ENCODE measurements at places on chromosomes 2 and 18.

DNA sequence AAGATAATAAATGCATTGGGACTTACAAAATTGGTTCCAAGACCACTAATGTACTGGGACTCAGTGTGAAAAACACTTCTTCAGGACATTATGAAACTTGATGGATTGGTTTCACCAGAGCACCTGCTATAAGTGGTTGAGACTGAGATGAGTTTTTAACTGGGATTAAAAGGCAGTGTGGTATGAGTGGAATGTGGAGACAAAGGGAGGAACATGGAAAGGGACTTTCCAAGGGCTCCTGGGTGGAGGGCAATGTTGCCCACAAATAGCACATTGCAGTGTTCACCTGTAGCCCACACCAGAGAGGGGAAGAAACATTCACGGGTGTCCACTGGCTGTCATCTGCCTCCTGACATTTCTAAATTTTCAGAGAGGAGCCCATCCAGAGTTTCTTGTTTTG, 253.3 kb upstream of the TANK start:
- DNase-seq: peak; percentile 13

GRCh38 chr18:48566589-48566988, 27.8 kb downstream of the CTIF start:
- no peak for DNase-seq

DNA sequence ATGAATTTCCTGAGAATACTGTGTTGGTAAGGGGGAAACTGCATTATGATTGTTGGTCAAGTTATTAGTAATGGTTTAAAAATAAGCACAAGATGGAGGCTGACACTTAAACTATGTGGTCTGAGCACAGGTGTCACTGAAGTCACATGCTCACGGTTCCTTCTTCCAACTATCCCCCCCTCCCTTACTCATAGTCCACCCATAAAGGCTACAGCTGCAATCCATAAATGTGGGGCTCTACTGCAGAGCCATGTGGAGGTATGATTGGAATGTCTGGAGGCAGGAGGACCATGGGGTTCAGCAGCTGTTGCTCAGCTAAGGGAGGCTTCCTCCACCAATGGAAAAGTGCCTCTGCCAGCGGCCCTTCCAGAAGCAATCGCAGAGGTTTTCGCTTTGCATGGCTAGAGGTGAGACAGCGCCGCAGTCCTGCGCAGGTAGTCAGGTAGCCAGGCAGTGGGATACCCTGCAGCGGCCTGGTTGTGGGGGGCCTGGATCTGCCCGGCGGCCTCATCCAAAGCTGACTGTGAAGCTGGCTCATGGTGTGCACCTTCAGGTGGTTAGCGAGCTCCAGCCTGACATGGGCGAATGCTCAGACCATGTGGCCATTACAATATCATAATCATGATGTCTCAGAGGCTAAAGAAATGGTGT, 249.6 kb downstream of the DCDC2C start:
- no peak for DNase-seq

DNA sequence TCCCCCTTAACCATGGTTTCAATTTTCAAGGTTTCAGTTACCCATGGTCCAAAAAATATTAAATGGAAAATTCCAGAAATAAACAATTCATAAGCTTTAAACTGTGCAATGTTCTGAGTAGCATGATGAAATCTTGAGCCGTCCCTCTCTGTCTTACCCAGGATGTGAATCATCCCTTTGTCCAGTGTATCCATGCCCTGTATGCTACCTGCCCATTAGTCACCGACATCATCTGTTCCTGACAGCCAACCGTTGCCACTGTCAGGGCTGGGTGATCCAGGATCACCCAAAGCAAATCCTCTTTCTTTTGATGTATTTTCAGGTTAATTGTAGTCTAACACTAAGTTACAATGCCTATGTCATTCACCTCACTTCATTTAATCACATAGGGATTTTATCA, 15.7 kb upstream of the OLA1 start:
- no peak for DNase-seq

DNA sequence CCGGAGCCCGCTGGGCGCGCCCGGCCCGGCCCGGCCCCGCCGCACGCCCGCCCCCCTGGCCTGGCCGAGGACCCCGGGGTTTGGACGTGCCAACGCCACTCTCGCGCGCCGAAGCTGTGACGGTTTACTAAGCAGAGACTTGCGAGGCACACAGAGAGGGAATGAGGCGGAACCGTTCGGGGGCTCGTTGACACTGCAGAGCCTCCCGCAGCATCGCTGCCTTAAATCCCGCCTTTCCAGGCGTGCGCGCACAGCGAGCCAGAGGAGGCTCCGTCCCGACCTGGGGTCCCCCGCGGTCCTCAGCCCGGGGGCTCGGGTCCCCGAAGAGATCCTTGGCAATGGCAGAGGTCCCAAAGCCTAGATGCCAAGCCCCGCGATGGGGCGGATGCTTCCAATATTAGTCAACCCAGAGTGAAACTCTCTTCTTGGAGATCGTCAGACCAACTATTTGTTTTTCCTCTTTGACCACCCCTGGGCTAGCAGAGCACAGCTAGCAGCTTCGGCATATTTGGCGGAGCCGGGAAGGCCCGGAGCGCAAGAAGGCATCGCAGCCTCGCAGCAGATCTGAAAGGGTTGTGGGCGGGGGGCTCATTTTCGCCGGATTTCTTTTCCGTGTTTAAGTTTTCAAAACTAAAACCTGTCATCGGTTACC, at the start of gene ZNF385B:
ZNF385B (minus strand) TSS at position 197 of the 652 bp plus-strand sequence.
- DNase-seq: peak; percentile 46

GRCh38 chr18:51253476-51253875, 56.0 kb upstream of the MEX3C start:
- no peak for DNase-seq

DNA sequence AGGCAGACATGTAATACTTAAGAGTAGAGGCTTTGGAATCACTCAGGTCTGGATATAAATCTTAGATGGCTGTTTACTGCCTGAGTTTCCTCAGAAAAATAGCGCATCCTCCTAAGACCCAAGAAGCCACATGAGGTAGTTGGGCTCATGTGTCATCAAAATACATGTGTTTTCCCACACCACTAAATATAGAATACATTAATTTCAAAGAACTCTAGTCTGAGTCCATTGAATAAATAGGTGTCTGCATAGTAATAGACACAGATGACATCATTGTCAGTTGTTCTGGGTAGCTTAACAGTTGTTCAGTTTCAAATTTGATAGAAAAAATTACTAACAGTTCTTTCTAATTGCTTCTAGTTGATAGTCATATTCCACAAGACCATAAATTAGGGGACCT, 9.6 kb downstream of the PPP1R1C start:
- no peak for DNase-seq

GRCh38 chr2:195967336-195967735, 101.3 kb downstream of the DNAH7 start:
- DNase-seq: no peak

DNA sequence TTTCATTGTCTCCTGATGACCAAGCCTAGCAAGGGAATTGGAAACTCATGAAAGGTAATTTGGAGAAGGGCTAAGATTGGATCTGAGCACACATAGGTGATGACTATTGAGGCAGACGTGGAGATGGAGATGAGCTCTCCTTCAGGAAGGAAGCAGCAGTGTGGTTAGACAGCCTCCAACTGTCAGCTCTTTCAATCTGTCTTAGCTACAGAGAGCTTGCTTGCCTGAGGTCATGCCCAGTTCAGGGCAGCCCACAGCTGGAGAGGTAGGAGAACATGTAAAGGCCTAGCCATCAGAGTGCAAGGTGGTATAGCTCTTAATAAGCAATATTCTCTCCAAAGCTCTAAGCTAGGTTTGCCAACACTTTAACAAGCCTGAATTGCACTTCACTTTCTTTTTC, 79.2 kb downstream of the THSD7B start:
- no peak for DNase-seq

GRCh38 chr2:109066501-109066900, 62.5 kb upstream of the SH3RF3 start:
- no peak for DNase-seq

- peak; percentile 73 for DNase-seq
Observed at GRCh38 chr2:237674731-237675276, 47.4 kb downstream of the LRRFIP1 start.

GRCh38 chr2:47016172-47016913, 100.7 kb upstream of the MCFD2 start:
- DNase-seq: peak; percentile 77

- DNase-seq: peak; percentile 42
Observed at GRCh38 chr2:217749008-217749407, 253.8 kb downstream of the TNS1 start.

DNA sequence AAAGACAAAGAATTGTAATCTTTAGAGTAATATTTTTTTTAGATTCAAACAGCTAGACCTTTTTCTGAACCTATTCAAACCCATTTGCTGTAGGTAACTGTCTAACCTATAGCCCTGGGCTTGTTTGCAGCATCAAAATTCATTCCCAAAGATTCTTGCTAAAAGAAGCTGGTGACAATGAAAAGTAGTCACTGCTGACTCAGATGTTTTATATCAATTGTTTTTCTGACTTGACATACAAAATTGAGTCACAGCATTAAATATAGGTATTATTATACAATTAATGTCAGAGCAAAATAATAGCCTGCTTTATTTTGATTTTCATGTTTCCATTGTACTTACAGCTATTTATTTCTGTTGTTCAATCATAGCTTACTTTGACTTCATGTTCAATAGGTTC, 320.3 kb upstream of the NRP2 start:
- DNase-seq: no peak

DNA sequence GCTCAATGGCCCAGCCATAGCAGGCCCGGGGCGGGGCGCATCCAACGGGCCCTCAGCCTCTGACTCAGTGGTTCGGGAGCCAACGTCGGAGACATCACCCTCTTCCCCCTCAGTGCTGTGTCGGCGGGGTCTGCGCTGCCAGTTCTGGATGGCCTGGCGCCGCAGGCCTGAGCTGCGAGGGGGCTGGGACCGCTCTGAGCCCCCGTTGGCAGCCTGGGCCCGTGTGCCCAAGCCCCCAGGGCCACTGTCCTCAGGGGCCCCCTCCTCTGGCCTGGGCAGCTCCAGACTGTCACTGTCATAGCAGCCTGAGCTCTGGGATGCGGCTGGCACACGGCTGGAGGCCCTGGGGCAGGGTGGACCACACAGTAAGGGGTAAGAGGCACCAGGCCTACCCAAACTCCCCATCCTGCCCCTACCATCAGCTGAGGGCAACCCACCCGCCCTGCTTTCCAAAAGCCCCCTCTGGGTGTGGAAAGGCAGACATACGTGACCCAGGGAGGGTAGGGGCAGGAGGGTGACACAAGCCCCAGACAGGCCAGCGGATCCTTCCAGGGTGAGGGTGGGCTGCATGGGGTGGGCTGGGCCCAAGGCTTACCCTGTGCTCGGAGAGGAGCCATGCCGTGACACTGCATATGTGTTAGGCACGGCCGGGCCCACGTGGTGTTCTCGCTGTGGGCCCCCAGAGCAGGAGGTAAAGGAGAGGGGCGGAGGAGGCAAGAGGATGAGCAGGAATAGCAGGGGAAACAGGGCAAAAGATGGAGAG, 18.8 kb downstream of the FBXO41 start:
- DNase-seq: no peak

GRCh38 chr2:224033601-224034000, 5.5 kb downstream of the SERPINE2 start:
- DNase-seq: no peak

- DNase-seq: peak; percentile 37
Observed at GRCh38 chr2:23545396-23545795, 160.4 kb downstream of the KLHL29 start.

GRCh38 chr2:194672994-194673393, 984.0 kb upstream of the SLC39A10 start:
- no peak for DNase-seq

- no peak for DNase-seq
Observed at GRCh38 chr2:86675511-86676015, 44.5 kb upstream of the RMND5A start.

- no peak for DNase-seq
Observed at GRCh38 chr18:23380817-23381216, 72.3 kb upstream of the RIOK3 start.

DNA sequence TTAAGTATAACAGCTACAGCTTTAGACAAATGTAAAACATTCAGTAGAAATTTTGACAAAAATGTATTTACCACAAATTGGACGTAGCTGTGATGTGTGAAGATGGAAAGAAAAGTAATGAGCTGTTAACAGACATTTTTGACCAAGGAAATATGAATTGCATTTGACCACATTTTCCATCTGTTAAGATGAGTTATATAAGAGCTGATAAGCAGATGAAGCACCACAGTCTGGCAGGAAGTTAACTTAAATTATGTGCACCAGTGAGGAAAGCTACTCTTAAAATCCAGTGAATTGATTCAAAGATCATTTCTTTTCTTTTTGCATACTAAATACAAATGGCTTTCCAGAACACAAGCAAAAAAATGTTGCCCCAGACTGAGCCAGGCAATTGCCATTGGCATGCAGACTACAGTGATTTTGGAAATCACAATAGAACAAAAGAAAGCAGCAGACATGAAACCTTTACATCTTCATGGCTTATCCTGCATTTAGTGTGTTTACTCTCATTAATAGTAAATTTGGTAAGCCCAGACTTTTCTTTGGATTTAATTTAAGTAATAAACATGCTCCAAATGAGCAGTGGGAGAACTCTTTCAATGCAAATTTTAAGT, 493.7 kb downstream of the TMX3 start:
- no peak for DNase-seq

DNA sequence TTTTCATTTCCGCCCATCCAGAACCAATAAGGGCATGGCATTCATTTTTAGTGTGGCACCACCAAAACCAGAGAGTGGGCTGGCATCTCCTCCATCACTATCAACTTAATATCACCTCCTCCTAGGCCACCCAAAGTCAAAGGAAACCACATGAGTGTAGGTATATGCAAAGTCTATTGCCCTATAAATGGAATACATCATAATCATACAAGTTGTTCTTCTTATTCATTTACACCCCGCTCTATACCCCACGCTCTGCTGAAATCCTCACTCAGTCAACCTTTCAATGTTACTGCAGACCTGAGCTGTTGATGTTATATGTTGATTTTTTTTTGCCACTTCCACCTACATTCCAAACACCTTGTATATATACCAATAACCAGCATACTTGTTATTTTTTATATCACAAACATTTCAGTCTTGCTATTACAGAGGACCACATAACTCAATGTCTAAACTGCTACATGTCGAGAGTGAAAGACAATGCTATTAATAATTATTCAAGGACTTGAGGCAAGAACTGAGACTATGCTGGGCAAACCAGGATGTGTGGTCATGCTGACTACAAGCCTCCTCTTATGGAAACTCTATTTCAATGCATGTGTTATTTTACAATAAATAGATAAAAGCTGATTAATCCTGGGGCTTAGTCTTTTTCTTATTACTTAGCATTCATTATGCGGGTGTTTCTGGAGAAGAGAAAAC, 466.5 kb upstream of the ID2 start:
- no peak for DNase-seq

- no peak for DNase-seq
Observed at GRCh38 chr2:145653553-145653952, 1133.6 kb upstream of the ZEB2 start.

DNA sequence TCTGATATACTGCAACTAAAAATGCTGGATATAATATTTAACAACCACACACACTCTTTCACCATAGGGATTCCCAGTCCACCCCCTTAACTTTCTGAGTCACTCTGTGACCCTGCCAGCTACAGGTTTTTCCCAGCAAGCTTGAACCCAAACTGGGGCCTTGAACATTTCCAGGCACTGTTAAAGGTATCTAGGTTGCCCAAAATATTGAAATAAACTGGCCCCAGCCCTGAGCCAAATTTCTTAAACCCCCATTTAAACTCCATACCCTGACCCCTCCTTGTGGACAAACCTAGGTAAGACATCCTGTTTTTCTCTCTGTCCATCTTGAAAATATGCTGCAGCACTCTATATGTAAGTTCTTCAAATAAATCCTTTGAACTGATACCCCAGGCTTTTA, 19.7 kb upstream of the DCTN1 start:
- no peak for DNase-seq

- no peak for DNase-seq
Observed at GRCh38 chr2:46344706-46345105, 47.5 kb downstream of the EPAS1 start.
